ENCODE measurements at places on chromosomes 3 and 15.

DNA sequence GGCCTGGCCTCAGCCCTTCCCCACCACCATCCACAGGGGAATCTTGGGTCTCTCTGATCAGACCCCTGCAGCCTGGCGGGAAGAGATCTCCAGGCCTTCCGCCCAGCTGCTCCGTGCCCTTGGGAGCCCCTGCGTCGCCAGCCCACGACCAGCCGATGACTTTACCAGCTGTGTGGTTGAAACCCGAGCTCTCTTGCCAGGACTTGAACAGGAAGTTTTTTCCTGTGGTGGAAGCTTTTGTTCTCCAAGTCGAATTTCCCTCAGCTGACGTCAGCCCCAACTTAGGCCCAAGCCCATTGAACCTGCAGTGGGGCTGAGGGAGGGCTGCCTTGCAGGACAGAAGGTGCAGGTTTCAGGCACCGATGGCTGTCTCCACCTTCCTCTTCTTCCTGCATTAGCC is 51.7 kb upstream of the SMAD3 start:
- DNase-seq = no peak

DNA sequence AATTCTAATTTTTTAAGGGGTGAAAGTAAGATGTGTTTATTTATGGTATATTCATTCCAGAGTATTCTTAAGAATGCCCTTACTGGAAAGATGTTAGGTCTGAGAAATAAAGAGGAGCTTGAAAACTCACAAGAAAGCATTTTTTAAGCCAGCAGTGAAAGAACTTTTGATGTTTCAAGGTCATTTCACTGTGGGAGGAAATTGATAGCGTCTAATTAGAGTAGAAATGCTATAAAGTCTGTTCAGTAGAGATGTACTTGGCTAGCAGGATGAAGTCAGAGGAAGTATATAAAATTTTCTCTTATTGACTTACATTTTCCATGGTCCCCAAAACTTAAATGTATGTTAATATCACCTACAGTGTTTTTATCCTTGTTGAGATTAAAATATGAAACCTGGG is 354.6 kb downstream of the CNTN6 start:
- no peak for DNase-seq

DNA sequence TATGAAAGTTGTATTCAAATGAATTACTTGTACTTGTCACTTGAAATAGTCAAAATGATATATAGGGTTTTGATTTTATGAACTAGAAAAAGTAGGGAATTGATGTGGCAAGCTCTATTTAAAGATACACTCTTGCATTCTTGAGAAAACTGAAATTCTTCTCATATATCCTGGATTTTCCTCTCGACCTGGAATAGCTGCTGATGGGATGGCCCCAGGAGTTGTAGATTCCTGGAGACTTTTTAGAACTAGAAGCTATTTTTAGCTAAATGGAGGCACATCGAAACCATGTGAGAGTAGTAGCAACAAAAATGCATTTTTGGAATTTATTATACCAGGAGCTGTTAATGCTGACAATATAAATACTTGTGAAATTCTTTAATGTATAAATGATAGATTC is 125.9 kb downstream of the LEKR1 start:
- DNase-seq = no peak

GRCh38 chr15:59528961-59529402 is 82.6 kb upstream of the GCNT3 start:
- DNase-seq = peak; percentile 60

DNA sequence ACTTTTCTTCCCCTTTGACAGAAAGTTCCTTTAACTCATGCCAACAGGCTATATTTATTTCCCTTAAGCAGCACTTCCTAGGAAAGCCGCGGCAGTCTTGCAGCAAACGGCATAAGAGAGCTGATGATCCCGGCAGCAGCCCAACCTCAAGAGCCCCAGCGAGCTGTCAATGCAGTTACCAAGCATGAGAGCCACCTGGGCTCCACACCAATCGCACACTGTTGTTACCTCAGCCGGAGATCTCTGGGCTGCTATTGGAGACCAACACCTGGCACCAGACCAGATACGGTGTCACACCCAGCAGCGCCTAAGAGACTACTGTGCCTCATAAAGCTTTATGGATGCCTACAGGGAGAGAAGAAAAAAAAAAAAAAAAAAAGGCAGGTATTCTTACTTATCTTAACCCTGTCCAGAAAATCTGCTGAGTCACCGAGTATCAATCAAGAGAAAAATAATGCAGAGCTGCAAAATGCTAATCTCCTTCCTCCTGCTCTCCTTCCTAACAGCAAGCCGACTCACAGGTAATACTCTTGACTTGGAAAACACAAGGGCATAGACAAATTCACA is 11.7 kb downstream of the ABCC5 start:
- DNase-seq = no peak

DNA sequence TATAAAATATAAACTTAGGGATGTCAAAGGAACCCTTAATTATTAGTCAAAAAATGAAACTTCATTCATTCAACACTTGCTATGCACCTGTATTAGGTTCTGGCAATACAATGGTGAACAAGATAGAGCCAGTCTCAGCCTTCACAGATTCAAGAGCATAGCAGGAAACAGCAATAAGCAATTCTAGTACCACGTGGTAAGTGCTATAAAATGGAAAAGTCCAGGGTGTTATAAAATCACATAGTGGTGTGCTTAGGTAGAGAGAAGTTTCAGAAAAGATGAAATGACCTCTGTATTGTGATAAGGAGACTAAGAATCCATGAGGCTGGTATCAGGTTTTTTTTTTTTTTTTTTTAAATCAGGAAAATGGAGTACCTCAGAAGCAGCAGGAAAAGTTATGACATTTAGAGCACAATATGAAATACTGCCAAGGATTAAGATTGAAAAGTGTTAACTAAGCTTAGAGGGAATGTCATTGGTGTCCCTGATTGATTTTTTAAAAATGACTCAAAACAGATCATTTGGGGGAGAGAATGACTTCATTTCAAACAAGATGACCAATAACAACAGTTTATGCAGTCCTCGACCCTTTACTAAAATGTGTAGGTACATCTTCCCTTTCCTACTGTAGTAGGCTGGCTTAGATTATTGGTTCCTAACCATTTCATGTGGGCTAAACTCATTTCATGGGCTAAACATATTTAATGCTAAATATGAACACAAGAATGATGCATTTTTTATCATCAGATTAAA is 5.0 kb downstream of the TOMM70 start:
- no peak for DNase-seq

DNA sequence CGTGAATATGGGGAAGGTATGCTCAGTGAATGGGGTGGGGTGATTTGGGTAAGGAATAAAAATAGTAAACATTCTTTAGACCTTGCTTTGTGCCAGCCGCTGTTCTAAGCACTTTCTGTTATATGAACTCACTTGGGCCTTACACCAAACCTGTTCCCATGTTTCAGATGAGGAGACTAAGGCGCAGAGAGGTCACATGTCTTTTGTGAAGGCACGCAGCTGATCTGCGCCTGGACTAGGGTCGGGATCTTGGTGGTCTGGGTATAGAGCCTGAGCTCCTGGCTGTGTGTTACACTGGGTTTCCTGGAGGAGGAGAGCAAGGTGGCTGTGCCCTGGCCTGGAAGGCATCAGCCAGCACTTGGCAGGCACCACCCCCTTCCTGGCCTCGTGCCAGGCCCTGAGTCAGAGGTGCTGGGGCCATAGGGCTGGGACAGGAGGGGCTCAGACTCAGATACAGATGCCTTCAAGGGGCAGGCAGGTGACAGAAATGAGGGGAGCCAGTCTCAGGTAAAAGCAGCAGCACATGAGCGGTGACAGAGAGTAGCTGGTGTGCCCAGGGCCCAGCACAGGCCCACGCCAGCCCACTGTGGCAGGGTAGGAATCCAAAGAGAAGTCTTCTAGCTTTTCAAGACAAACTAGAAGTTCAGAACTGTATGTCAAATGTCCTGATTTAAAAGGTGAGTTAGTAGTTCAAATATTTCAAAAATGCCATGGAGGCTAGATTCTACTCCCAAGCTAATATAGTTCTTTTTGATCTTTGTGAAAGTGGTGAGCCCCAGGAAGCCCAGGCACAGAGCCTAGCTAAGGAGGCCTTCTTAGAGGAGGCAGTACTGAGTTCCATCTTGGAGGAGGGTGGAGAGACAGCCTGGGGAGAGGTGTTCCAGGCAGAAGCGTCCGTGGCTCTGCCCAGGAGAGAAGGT is 83.1 kb downstream of the DNAJB8 start:
- DNase-seq = peak; percentile 67

DNA sequence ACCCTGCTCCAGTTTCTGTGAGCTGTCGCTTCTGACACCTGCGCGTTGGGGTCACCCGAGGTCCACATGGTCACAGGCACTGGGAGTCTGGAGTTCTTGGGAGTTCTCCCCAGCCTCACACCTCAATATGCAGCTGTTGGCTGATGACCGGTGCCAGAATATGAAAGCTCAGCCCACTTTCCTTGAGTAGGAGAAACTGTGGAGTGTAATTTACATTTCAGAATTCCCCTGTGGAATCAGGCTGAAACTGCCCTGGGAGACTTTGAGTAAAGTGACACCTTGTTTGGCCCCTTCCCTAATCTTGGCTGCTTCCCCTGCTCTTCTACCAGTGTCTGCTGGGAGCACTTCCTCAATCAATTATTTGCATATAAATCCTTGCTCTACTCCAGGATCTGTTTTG is 255.9 kb downstream of the NFKBIZ start:
- DNase-seq = no peak

GRCh38 chr3:72745146-72745999 is 102.9 kb downstream of the SHQ1 start:
- DNase-seq = no peak

DNA sequence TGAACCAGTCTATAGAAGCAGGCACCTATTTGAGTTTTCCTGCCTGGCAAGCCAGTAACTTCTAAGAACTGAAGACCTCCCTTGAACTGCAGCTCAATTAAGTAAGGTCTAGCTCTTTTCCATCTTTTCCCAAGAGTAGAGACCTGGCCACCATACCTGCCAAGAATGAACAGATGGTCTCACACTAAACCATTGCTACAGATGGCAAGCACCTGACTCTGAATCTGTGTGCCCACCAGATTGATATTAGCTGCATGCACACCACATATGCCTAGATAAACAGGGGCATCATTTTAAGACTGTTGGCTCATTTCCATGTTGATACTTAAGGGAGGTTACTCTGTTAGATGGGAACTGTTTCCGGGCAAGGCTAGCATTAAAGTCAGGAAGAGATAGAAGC is 34.8 kb upstream of the GSK3B start:
- no peak for DNase-seq

DNA sequence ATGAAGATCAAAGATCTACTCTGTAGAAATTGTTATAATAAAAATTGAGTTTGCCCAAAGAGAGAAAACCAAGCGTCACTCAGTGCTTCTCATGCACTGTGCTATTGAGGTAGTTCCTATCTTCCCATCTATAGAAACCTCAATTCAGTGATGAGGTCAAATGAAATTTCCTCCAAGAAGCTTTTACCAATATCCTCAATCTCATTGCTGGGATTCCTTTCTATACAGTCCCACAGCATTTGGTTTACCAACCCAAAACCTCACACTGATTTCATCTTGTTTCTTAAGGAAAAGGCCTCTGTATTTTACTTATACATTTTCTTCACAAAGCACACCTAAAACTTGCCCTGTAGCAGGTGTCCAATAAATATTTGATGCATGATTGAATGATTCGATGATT is 147.2 kb downstream of the ALCAM start:
- DNase-seq = no peak

DNA sequence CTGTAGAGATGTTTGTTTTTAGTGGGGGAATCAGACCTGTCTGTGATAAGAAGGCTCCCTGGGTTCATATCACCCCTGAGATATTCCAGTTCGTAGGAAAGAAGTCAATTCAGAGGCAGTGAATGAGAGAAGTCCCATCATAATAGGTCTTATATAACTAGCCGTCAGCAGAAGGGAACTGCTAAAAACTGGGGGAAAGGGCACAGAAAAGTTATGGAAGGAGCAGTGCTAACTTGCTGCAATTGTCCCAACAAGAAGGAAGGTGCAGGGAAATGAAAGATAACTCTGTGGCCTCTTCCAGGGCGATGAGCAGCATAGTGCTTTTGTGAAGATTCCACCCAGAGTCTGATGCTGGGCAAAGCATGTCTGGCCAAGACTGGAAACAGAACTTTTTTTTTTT is 9.0 kb upstream of the CA12 start:
- DNase-seq = no peak

GRCh38 chr3:22981861-22982260 is 221.3 kb upstream of the UBE2E2 start:
- DNase-seq = no peak

DNA sequence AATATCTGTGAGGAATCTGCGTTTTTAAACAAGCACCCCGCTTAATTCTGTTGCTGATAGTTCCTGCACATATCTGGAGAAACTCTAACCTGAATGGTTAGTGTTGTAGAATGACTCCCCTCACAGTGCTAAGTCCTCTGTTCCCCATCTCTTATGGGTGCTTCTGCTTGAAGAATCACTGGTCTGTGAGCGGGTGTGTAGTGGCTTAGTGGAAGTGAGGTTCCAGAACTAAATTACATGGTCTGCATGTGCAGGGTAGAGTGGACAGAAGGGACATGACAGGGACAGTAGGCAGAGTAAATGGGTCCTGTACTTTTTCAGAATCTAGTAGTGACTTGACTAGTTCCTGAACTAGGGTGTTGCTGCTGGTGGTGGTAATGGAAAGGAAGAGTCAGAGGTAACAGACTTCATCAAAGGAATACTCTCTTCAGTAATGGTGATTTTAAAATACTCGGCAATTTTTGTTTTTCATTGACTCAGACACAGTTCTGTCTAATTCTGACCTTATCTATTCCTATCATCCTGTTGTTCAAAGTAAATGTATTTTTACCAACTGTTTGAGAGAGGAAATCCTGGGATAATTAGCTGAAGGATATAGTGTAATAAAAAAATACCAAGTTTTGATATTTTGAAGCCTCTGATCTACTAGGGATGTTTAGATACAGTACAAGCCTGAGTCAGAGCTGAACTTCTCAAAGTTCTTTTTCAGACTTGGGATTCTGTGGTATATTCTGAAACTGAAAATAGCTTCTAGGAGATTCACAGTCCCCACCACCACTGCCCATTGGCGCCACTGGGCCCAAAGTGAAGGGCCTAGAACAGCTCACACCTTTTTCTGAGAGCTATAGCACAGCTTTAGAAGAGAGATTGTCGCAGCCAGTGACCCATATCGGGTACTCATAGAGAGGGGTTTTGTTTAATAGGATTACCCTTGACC is 55.5 kb downstream of the FNDC3B start:
- DNase-seq = no peak

- DNase-seq = no peak
Measured at GRCh38 chr3:136994772-136995516, 37.2 kb downstream of the IL20RB start.

- DNase-seq = no peak
Measured at GRCh38 chr3:34185301-34185700, 386.9 kb downstream of the PDCD6IP start.

DNA sequence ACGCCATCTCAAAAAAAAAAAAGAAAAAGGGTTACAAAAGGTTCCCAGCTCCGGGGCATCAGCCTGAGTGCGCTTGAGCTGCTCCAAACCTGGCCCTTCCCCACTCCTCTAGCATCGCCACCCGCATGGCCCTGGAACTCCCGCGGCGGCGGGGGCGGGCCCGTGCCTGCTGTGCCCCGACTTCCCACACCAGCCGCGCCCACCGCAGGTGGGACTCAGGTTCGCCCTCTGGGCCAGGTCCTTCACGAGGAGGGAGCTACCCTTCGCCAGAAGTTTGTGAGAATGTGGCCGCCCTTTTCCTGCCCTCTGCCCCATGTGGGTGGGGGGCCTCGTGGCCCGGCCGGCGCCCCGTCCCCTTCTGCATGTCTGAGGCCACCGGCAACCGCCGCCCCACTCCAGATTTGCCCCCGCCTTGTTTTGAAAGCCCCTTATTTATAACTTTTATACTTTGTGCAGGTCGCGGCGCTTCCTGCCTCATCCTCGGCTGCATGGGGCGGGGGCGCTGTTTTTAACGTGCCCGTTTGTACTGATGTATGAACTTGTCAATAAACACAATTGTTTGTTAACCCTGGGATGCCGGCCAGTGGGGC is 507 bp upstream of the JMJD7 start:
- no peak for DNase-seq

Data from activated T-cell treated with anti-CD3 and anti-CD28 coated beads, Interleukin-2, amount 50 U/mL, for 1 hour (primary cell).